ENCODE measurements at places on chromosomes 6 and 20.

DNA sequence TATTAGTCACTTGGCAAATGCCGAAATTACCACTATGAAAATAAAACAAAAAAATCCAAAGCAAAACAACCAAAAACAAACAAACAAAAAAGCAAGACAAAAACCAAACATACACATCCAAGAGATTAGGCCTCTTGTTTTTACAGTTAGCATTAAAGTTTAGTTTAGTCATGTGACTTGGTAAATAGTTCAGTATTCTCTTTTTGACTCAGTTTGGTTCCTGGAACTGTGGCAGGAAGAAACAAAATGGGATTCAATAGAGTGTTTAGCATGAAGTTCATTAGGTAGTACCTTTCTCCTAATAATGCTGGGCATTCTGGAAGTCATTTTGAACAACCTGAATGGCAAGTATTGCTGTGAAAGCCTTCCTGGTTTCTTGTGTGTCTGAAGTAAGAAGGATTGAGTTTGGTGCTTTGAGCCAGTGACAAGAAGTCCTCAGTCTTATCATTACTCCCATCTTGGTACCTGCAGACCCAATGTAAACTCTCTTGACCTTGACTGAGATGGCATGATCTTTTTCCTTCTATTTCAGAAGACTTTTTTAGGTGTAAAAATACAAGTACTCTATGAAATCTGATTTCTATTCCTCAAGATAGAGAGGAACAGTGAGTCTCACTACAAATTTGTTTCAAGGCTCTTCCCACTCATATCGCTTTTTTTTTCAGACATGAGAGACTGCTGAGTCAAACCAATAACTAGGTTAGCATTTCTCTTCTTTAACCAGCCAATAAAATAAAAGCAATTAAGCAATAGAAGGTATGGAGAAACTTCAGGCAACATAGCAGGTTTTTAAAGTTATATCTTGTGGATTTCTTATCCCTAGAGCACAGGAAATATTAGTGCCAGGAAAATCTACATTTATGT lies 223.6 kb upstream of the PREP start:
- H3K4me1 ChIP-seq = no peaks in the 10 kb centered on the region
- no peaks in the 10 kb centered on the region for H3K36me3 ChIP-seq
- H3K4me3 ChIP-seq = no peak overlapping the region
- no peaks in the 10 kb centered on the region for H3K27me3 ChIP-seq
- H3K27ac ChIP-seq = no peak overlapping the region

DNA sequence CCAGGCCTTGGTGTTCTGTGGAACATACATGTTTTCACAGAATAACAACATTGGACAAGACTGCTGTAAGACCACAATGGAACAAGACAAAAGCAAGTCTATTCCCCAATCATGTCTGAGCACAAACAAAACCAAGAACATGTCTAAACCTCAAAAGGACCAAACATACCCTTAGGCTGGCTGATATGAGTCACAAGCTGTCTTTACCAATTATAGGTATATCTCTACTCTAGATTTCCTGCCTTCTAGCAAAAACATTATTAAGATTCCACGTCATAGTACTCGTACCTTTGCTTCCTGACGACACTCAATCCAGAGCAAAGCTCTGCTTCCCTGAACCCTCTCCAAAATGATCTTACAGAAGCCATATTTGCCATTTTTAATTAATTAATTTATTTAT lies 15.4 kb upstream of the L3MBTL1 start:
- no peak overlapping the region for H3K4me3 ChIP-seq
- H3K27ac ChIP-seq = no peak overlapping the region
- H3K36me3 ChIP-seq = no peaks in the 10 kb centered on the region
- H3K4me1 ChIP-seq = no peaks in the 10 kb centered on the region
- no peak for DNase-seq

GRCh38 chr20:40326784-40327183 lies 362.3 kb downstream of the MAFB start:
- H3K27me3 ChIP-seq = no peaks in the 10 kb centered on the region
- no peak for DNase-seq
- no peaks in the 10 kb centered on the region for H3K36me3 ChIP-seq
- H3K4me1 ChIP-seq = no peaks in the 10 kb centered on the region

DNA sequence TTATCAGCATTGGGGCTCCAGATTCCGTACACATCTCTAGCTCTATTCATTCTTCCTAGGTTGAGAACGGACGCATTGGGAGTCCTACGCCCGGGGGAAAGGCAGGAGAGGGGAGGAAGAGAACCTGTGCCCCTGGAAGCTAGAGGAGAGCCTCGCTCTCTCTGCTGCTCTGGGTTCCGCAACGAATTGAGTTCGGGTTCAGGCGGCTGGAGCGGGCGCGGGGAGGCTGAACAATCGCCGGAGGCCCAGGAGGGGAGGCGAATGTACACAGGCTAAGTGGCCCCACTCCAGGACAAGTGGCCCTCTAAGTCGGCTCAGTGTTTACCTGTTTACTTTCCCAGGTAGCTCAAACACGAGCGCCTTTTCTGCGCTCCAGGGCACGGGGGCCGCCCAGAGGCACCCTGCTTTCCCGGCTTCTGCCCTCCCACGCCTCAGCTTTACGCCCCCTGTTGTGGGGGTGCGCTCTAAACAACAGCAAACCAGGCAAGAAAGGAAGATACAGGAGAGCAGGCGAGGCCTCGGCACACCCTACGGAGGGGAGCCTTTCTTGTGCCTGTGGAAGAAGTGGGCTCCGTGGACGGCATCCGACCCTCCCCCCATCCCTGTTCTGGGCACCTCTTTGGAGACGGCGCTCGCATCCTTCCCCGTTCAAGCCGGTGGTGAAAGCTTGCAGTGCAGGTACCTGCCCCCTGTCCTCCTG lies 4.6 kb upstream of the NKX2-2 start:
- no peak for DNase-seq
- peaks cover 5% of the 10 kb centered on the region for H3K4me1 ChIP-seq
- no peak overlapping the region for H3K4me3 ChIP-seq
- H3K27ac ChIP-seq = no peak overlapping the region
- H3K36me3 ChIP-seq = no peaks in the 10 kb centered on the region

- H3K27ac ChIP-seq = no peak overlapping the region
- H3K4me1 ChIP-seq = no peaks in the 10 kb centered on the region
- H3K4me3 ChIP-seq = no peak overlapping the region
- DNase-seq = no peak
- no peaks in the 10 kb centered on the region for H3K36me3 ChIP-seq
- no peaks in the 10 kb centered on the region for H3K27me3 ChIP-seq
Measured at GRCh38 chr6:96237638-96238347, 222.0 kb downstream of the FUT9 start.

DNA sequence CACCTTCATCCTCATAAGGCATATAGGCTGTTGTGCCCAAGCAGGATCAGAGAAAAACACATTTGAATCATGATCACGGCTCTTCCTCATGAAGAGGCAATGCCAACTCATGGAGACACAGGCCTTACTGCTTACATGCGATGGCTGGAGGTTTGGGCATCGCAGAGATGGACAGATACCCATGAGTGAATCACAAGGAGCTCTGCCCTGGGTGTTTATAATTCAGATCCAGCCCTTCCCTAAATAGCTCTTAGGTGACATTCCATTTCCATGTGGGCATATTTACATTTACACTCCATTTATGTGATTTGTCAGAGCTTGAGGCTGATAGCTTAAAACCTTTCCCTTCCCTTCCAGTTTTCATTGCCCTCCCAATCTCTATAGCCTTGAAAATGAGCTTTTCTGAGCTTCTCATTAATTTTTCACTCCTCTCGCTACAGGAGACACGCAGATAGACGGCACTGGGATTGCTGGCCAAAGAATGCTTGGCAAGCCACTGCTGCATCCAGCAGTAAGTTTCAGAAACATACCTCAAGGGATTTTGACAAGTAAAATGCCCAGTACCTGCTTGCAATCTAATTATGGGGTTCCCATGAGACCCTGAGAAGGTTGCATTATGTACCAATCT lies 249.1 kb downstream of the TBC1D7 start:
- peaks cover 1% of the 10 kb centered on the region for H3K4me1 ChIP-seq
- no peaks in the 10 kb centered on the region for H3K36me3 ChIP-seq
- no peaks in the 10 kb centered on the region for H3K27me3 ChIP-seq
- no peak for DNase-seq
- H3K27ac ChIP-seq = no peak overlapping the region

DNA sequence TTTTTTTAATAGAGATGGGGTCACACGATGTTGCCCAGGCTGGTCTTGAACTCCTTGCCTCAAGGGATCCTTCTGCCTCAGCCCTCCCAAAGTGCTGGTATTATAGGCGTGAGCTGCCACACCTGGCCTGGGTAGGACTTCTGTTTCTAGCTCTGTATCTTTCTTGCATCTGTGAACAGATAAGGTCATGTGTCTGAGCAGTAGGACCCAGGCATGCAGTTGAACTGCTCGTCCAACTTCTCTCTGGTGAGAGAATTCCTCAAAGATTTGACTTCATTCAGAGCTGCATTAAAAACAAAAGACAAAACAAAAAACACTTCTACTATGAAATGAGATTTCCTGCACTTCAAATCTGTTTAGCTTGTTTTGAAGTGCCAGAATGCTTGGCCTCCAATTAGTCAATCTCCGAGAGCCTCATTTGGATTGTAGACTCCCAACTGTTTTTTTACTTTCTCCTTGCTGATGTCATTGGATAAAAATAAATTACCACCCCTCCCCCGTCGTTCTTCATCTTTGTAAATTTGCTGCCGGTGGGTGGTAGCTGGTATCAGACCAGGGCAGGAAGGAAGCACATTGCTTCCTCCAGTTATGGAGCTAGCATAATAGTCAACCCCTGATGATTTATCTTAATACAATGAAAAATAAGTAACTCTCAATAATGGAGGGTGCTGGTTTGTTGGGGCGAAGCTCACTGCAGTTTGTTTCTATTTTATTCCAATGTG lies 17.6 kb downstream of the CD109 start:
- no peak overlapping the region for H3K4me3 ChIP-seq
- no peaks in the 10 kb centered on the region for H3K27me3 ChIP-seq
- H3K27ac ChIP-seq = no peak overlapping the region
- no peaks in the 10 kb centered on the region for H3K36me3 ChIP-seq

All from iPS DF 6.9 (cell line).